Activated naive CD4-positive, alpha-beta T cell treated with anti-CD3 and anti-CD28 coated beads, Interleukin-2, amount 10 ng/mL, durations not matched to agents 7 days and 5 days (primary cell): ENCODE measurements at places on chromosomes 4 and X.
A peak's percentile ranks its signal among the peaks of the same experiment; 100 is the strongest.

DNA sequence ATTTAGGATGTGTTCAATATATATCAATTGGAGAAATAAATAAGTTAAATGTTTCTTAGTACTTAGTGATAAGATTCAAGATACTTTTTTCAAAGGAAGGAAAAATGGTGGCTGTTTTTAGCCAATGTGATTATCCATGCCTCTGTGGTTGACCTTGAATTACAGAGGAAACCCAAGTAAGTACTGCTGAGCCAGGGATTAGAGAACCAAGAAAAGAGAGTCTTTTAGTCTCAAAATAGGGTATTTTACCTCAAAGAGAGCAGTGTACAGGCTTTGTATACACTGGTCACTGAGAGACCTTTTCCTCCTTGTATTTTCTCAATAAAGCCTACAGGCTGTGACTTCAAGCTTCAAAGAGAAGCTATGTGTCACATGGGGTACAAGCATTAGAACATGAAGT lies 1075.3 kb downstream of the ADGRL3 start:
- no peak for DNase-seq

- DNase-seq = no peak
Observed at GRCh38 chr4:2685541-2685940, 70.6 kb downstream of the TNIP2 start.

GRCh38 chr4:81255524-81255923 lies 40.5 kb upstream of the PRKG2 start:
- no peak for DNase-seq

DNA sequence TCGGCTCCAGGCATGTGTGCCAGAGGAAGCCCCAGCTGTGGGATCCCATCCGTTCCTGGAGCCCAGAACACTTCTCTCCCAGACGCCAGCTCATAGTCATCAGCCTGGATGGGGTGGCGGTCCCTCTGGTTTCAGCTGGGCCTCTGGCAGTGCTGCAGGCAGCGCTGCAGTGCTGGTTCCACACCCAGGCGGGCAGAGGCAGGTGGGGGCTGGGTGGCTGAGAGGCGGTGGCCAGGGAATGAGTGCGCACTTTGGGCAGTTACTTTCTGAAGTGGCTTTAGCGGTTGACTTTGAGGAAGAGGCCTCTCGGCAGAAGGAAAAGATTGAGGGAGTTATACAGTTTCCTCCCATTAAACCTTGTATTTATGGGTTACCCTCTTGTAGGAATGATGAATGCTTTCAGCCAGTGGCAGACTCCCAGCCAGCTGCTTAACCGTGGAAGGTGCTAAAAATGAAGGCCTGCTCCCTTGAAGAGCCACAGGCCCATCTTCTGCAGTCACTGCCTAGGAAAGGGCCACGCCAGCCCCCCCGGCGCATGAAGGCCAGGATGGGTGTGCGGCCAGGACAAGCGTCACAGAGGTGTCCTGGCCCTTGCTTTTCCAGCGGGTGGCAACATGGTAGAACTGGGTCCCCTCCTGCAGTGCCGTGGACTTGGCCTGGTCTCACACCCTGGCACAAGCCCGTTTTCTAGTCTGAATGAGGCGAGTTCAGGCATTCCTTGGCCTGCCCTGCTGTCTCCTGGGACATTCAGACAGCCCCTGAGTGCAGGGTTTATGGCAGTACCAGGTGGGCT lies 9.9 kb downstream of the TADA2B start:
- DNase-seq = peak; percentile 49

GRCh38 chr4:7206385-7206784 lies 14.0 kb downstream of the SORCS2 start:
- no peak for DNase-seq

GRCh38 chr4:85556283-85556682 lies 81.3 kb downstream of the ARHGAP24 start:
- no peak for DNase-seq

DNA sequence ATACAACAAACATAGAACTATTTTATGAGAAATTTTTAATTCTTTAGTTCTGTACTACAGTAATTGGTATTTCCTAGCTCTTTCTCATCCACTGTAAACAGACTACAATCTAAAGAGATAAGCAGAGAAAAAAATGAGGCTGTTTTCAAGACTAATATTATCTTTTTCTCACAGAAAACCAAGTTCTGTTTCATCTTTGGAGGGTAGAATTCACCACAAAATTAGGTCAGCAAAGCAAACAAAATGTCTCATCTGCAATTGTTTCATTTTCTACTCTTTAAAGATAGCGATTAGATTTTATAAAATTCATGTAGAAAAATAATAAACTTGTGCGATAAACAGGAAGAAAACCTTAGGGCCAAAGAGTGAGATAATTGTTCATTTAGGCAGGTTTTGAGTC lies 10.8 kb downstream of the APOO start:
- no peak for DNase-seq

DNA sequence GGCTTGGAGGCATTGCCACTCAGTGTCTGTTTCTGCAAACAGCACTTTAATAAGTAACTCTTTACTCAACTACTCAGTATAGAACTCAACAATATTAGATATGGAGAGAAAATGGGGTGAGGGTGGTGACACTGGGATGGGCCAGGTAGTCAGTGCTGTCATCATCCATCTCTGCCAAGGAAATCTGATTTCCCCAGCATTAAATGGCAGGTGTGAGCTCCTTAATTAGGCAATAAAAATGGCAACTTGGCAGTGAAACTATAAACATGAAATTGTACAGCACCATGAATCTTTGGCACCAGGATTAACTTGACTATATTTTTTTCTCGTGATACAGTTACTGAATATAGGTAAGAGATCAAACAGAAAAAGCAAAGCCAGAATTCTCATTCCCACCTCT lies 146.2 kb downstream of the GLRA2 start:
- no peak for DNase-seq
